ENCODE measurements at places on chromosomes 1 and 21. TPM values are rescaled to one million over a fixed set of nuclear protein-coding genes. Genes with fewer than 3 reads are reported as not detected.

DNA sequence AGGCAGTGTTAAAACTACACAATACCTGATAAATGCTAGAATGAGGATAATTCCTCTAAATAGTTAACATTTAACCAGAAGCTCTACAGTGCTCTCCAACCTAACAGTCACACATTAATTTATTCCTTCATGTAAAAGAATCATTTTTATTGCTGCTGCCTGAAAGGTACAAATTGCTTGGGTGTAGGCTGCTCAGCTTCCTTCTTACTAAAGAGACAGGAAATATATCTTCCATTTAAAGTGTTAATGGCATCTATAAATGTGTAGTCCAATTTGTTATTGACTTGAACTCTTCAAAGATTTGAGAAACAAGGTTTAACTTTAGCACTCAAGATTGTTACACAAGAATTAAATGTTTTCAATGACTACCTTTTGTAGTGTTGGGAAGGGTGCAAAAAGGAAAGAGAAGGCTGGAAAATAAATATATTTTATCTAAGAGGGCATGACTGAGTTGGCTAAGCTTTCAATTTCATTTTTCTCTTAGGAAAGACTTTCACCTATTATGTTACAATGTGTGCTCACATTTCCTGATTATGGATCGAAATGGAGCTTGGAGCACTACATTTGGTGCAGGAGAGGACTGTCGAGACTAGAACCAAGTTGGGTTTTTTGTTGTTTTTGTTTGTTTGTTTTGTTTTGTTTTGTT is 105.5 kb upstream of the CACYBP start:
- H3K27me3 ChIP-seq: no peaks in the 10 kb centered on the region
- no peak overlapping the region for H3K4me3 ChIP-seq
- H3K27ac ChIP-seq: no peak overlapping the region
- DNase-seq: no peak
- no peaks in the 10 kb centered on the region for H3K36me3 ChIP-seq

DNA sequence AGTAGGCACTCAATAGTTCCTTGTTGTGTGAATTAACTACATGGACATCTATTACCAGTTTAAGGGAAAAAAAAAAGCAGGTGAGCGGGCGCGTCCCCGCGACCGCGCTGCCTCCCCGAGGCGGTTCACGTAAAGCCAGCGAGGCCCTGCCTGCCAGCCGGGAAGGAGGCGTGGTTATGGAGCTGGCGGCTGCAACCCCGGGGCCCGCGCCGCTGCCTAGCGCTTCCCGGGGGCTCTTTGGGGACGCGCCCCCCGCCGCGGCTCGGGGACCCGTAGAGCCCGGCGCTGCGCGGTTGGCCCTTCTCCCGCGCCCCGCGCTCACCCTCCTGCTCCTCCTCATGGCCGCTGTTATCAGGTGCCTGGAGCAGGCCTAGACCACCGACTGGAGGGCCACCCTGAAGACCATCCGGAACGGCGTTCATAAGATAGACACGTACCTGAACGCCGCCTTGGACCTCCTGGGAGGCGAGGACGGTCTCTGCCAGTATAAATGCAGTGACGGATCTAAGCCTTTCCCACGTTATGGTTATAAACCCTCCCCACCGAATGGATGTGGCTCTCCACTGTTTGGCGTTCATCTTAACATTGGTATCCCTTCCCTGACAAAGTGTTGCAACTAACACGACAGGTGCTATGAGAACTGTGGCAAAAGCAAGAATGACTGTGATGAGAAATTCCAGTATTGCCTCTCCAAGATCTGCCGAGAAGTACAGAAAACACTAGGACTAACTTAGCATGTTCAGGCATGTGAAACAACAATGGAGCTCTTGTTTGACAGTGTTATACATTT is 2.6 kb upstream of the CC2D1B start:
- no peaks in the 10 kb centered on the region for H3K27me3 ChIP-seq
- H3K27ac ChIP-seq: no peak overlapping the region
- H3K4me3 ChIP-seq: peak overlapping the region; percentile 39

- no peak overlapping the region for H3K4me3 ChIP-seq
- H3K4me1 ChIP-seq: no peaks in the 10 kb centered on the region
- DNase-seq: no peak
Measured at GRCh38 chr21:42609811-42610210, 43.6 kb upstream of the PDE9A start.

GRCh38 chr1:70495370-70495769 is 84.3 kb downstream of the CTH start:
- H3K27ac ChIP-seq: no peak overlapping the region
- H3K27me3 ChIP-seq: no peaks in the 10 kb centered on the region
- no peaks in the 10 kb centered on the region for H3K4me1 ChIP-seq

DNA sequence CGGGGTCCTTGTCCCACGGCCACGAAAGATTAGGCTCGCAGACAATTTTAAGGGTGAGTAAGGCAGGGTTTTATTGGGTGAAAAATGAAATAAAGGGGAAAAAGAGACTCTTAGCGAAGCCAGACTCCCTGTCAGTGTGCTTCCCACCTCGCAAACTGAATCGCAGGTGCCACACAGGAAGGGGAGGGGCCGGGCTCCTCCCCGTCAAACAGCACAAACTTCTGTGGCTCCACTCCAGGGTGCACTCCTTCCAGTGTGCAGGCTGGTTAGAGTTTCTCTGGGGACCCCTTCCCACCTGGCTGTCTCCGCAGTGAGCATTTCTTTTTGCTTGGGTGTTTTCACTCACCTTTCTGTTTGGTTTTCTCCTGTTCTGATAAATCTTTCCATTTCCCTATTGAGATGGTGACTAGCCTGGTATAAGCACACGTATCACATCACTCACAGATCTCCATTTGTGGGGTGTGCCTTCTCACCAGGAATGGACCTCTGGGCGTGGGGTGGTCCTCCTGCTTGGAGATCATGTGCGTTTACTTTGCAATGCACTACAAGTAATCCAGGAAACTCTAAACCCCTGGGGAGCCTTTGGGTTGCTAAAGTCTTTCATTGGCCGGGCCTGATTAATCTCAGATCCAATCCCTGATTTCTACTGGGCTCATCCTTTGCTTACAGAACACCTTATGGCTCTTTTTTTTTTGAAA is 37.6 kb upstream of the GALNT2 start:
- H3K27ac ChIP-seq: no peak overlapping the region
- no peaks in the 10 kb centered on the region for H3K27me3 ChIP-seq

DNA sequence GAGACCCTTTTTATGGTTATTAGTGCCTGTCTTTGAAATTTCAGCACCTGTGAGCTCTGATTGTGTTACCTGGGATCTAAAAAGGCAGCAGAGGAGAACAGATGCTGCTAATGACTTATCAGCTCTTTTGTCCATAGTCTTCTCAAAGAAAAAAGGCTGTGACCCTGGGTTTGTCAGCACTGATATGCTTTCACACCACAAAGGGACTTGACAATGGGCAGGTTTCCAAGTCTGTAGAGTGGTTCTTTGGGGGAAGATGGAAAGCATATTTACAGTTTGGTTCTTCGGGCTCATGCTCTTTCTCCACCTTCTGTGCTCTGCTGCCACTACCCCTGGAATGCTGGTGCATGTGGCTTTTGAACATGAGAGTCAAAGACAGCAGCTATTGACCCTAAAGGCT is 32.0 kb downstream of the DNAJC6 start:
- no peak overlapping the region for H3K27ac ChIP-seq
- no peaks in the 10 kb centered on the region for H3K4me1 ChIP-seq
- H3K27me3 ChIP-seq: no peaks in the 10 kb centered on the region
- no peak overlapping the region for H3K4me3 ChIP-seq
- DNase-seq: no peak
- H3K36me3 ChIP-seq: no peaks in the 10 kb centered on the region

- no peaks in the 10 kb centered on the region for H3K36me3 ChIP-seq
- no peaks in the 10 kb centered on the region for H3K4me1 ChIP-seq
- no peak overlapping the region for H3K27ac ChIP-seq
- no peak overlapping the region for H3K4me3 ChIP-seq
- no peaks in the 10 kb centered on the region for H3K27me3 ChIP-seq
Measured at GRCh38 chr1:49013079-49013478, 236.4 kb upstream of the BEND5 start.

GRCh38 chr1:230610589-230610988 is 31.7 kb upstream of the COG2 start:
- no peaks in the 10 kb centered on the region for H3K36me3 ChIP-seq
- H3K4me3 ChIP-seq: no peak overlapping the region
- DNase-seq: no peak
- no peaks in the 10 kb centered on the region for H3K4me1 ChIP-seq

GRCh38 chr21:31185663-31186062 is 147.4 kb upstream of the KRTAP19-8 start:
- H3K4me3 ChIP-seq: no peak overlapping the region
- DNase-seq: no peak
- H3K36me3 ChIP-seq: no peaks in the 10 kb centered on the region
- no peaks in the 10 kb centered on the region for H3K4me1 ChIP-seq
- no peak overlapping the region for H3K27ac ChIP-seq
- H3K27me3 ChIP-seq: peaks cover 5% of the 10 kb centered on the region

Gene DCST1
- not detected for total RNA-seq

Gene ZMPSTE24
- total RNA-seq: 40.4 TPM

Gene CCDC27
- not detected for total RNA-seq

Gene C1QC
- 47.9 TPM for total RNA-seq

Gene FCRL2
- not detected for total RNA-seq
